ENCODE measurements at places on chromosomes 3 and 15.

GRCh38 chr3:159910991-159911663 is 77.5 kb upstream of the IL12A start:
- no peak for DNase-seq

DNA sequence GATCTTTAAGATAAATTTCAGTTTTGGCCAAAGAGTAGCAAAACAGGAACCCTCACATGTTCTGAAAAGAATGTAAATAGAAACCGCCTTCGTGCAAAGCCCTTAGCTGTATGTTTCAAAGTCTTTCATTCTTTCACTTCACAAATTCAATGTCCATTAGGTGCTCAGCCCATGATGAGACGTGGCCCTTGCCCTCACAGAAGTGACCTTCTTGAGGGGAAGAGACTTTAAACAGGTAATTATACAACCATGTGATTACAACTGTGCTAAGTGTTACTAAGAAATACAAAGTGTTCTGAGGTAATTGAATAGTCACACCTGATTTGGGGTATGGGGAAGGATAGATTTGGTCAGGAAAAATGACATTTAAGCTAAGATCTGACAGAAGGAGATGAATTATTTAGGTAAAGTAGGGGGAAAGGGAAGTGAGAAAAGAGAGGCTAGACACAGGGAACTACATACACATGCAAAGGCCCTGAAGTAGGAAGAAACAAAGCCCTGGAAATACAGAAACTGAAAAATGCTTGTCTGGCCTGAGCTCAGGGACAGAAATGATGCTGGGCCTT is 19.6 kb downstream of the HSPBAP1 start:
- no peak for DNase-seq

- no peak for DNase-seq
These were observed 278.6 kb downstream of the EDEM1 start for GRCh38 chr3:5466065-5466464.

DNA sequence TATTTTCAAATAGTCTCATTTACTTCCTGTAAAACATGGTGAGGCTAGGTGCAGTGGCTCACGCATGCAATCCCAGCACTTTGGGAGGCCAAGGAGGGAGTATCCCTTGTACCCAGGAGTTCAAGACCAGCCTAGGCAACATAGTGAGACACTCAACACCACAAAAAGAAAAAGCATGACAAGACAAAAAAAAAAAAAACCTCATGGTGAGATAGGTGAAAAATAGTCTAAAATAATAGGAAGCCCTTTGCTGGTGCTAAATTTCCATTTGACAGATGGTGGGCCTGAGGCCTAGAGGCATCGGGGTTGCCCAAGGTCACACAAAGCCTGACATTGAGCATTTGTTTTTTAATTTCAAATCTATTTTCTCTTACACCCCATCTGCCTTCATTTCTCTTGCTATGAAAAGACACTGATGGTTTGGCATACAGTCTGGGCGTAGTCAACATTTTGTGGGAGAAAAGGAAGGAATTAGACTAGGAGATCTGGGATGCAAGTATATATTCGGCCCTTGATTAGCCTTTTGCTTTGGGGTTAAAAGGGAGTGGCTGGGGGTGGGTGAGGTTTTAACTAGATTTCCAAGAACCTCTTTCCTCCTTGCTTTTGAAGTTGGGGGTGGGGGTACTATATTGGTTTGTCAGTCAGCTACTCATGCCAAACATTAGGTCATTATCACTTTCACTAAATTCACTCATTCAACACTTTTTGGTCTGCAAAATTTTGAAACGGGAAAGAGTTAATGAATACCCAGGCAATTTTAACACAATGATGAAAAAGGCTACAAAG is 11.3 kb downstream of the RAB8B start:
- DNase-seq = no peak

DNA sequence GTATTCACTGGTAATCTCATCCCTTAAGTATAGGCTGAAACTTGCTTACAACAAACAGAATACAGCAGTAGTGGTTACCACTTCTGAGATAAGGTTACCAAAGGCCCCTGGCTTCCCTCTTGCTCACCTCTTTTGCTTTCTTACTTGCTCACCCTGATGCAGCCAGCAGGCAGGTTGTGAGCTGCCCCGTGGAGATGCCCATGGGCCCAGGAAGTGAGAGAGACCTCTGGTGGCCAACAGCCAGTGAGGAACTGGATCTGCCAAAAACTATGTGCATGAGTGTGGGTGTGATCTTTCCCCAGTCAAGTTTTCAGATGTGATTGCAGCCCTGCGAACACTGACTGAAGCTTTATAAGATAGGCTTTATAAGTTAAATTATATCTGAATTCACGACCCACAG is 48.7 kb downstream of the NMNAT3 start:
- DNase-seq = no peak

GRCh38 chr3:44418549-44418948 is 58.9 kb downstream of the ZNF445 start:
- DNase-seq = no peak

DNA sequence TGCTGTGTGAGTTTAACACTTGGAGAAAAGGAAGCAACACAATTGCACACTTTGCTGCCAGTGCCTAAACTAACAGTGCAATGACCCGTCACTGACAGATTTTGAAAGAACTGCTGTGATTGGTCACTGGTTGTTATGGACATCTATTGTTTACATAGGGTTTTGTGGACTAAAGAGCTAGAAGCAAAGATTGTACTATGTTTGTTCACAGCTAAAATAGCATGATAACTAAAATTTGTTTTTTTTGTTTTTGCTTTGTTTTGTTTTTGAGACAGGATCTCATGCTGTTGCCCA is 112.4 kb upstream of the GOLGA8J start:
- no peak for DNase-seq

- DNase-seq = no peak
These were observed 117.3 kb upstream of the SLC7A14 start for GRCh38 chr3:170703121-170703588.

GRCh38 chr3:88209356-88209755 is 59.6 kb downstream of the C3orf38 start:
- DNase-seq = no peak

DNA sequence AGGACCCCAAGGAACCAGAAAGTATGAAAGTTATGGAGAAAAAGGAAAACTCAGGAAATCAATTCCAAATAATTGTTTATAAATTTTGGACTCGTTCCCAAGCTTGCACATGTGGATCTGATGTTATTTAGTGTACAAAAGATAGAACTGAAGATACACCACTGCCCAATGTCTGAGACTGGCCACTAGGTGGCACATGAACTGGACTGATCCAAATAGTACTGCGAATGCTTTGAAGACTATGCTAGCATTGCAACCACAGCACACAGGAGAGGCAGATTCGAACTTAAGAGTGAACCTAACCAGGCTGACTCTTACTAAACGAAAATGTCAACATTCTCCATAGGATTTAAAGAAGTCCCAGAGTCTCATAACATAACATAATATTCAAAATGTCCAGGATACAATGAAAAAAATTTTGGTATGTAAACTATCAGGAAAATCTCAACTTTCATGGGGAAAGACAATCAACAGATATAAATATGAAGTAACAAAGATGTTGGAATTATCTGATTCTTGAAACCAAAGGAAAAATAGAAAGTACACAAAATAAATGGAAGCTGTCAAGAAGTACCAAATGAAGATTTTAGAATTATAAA is 596.7 kb downstream of the FGF12 start:
- DNase-seq = peak; percentile 8

DNA sequence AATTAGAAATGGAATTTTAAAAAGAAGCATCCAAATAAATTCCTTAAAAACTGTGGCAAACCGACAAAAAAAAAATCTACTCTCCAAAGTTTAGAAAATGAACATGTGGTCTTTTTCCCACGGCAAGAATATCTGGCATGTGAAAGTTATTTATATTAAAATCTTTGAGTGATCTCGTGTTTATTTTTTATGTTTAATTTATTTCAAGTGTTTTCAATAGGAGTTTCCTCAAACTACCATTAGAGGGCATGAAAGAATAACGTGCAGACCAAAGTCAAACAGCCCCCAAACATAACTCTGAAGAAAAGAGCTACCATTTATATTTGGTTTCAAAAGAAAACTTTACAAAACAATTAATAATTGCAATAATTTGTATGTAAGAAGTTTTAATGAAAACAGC is 286.4 kb downstream of the ZIC4 start:
- DNase-seq = no peak

Data from Panc1 (cell line).